ENCODE measurements at places on chromosomes 6 and 20. TPM values are rescaled to one million over a fixed set of nuclear protein-coding genes. Genes with fewer than 3 reads are reported as not detected.

Gene C2
- 311 TPM for total RNA-seq

Gene TPD52L1
- total RNA-seq, result 15.6 TPM

Gene SLC22A7
- total RNA-seq, result not detected

Gene THBD
- 77.6 TPM for total RNA-seq

Gene NOP56
- 84.9 TPM for total RNA-seq

Gene MATN4
- total RNA-seq, result not detected

Gene KCNK16
- total RNA-seq, result not detected

Gene APCDD1L
- total RNA-seq, result not detected

- H3K36me3 ChIP-seq, result no peaks in the 10 kb centered on the region
- DNase-seq, result no peak
- H3K4me3 ChIP-seq, result no peak overlapping the region
Measured at GRCh38 chr6:113529196-113529595, 327.9 kb upstream of the MARCKS start.

- no peak overlapping the region for H3K4me3 ChIP-seq
- no peaks in the 10 kb centered on the region for H3K27me3 ChIP-seq
- no peak overlapping the region for H3K27ac ChIP-seq
- no peaks in the 10 kb centered on the region for H3K4me1 ChIP-seq
- DNase-seq, result no peak
Measured at GRCh38 chr6:87391334-87391733, 16.4 kb upstream of the CFAP206 start.

DNA sequence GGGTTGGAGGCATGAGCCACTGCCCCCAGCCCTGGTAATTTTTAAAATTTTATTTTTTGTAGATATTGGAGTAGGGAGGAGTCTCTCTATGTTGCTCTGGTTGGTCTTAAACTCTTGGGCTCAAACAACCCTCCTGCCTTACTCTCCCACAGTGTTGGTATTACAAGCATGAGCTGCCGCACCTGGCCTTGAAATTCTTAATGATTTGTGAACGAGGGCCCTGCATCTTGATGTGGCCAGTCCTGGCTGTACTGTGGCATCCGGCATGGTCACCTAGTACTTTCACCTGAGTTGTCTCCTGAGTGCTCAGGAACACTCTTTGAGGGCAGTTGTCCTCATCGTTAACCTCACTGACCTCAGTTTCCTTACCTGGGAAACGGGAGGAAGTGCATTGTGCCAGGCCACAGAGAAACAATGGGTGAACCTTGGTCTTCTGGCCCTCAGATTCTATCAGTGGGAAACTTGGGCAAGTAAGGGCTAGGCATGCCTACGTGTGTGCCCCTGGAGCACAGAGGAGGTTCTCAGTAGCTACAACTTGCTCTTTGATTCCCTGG, 19.5 kb downstream of the CEBPB start:
- no peaks in the 10 kb centered on the region for H3K36me3 ChIP-seq
- H3K4me1 ChIP-seq, result peaks cover 4% of the 10 kb centered on the region
- no peak overlapping the region for H3K27ac ChIP-seq
- peak; percentile 8 for DNase-seq
- no peak overlapping the region for H3K4me3 ChIP-seq

DNA sequence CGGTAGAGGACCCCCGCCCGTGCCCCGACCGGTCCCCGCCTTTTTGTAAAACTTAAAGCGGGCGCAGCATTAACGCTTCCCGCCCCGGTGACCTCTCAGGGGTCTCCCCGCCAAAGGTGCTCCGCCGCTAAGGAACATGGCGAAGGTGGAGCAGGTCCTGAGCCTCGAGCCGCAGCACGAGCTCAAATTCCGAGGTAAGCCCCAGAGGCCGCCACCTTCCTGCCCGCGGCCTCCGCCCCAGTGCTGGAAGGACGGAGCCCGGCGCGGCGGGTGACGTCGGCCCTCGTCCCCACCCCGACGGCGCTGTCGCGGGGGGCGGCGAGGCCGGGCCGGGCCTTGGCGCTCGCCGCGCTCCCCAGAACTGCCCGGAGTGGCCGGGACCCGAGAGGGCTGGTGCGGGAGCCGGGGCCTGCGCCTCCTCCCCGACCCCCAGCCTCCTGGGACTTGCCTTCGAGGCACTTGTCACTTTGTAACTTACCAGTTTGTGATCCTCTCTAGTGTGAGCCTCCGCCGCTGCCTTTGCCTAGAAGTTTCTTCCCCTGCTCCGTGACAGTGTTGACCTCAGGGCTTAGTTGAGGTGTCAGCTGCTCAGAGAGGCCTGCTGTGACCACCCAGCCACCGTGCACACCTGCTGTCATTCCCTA, 417 bp downstream of the VAPB start:
- H3K27ac ChIP-seq, result peak overlapping the region; percentile 95
- H3K27me3 ChIP-seq, result no peaks in the 10 kb centered on the region
- peak overlapping the region; percentile 87 for H3K4me3 ChIP-seq
- peaks cover 31% of the 10 kb centered on the region for H3K4me1 ChIP-seq

DNA sequence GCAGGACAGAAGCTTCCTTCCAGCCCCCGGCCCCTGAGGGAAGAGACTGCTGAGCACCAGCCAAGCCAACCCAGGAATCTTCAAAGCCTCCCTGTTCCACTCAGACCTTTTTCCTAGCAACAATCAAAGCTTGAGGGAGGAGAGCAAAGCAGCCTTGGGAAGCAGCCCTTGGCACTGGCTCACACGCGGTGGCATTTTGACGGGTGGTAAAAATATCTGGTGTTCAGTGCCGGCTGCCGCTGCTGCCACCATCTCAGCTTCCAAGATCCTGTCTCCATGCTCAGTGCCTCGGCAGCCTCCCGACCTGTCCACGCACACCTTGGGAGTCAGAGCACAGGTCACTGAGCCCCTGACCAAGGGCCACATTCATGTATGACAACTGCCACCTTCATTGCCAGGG, 170.1 kb downstream of the LRFN2 start:
- DNase-seq, result no peak
- H3K4me3 ChIP-seq, result no peak overlapping the region
- H3K27ac ChIP-seq, result no peak overlapping the region

- H3K27me3 ChIP-seq, result no peaks in the 10 kb centered on the region
- DNase-seq, result no peak
- H3K27ac ChIP-seq, result no peak overlapping the region
- H3K4me1 ChIP-seq, result no peaks in the 10 kb centered on the region
Measured at GRCh38 chr6:43658161-43658560, 13.3 kb downstream of the RSPH9 start.

GRCh38 chr20:31919410-31920155, 32.3 kb downstream of the PDRG1 start:
- DNase-seq, result no peak
- H3K36me3 ChIP-seq, result no peaks in the 10 kb centered on the region
- no peak overlapping the region for H3K4me3 ChIP-seq
- H3K27me3 ChIP-seq, result peaks cover 10% of the 10 kb centered on the region

GRCh38 chr6:22956029-22956681, 386.8 kb downstream of the HDGFL1 start:
- H3K27ac ChIP-seq, result no peak overlapping the region
- no peak overlapping the region for H3K4me3 ChIP-seq
- no peaks in the 10 kb centered on the region for H3K27me3 ChIP-seq

DNA sequence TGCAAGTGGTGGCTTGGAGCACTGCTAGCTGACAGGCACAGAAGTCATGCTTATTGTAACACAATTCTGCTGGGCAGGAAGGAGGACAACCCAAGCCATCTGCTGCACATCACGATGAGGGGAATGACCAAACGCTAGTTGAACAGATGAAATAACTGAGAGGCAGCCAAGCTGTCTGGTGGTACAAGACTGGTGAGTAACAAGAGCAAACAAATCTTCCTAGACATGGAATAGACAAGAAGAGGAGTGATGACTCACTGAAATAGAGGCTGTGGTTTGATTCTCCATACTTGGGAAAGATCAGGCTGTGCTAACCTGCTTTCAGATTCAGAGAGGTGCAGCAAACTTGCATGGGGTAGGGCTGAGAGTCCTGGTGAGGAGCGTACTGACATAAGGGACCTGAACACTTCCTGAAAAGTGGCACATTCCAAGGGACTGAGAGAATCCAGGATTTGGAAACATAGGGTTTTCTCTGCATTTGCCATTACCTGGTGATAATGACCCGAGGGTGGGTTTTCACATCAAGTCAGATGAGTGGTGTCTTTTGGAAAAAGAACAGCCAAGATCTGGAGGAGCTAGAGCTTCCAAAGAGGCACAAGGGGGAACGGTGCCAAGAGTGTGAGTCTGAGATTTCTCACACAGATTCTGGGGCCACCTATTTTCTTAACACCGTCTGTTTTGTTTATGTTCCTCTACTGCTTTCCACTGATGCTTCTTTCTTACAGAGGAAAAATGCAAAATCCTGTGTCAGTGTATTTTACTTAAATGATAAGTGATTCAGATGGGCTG, 60.0 kb downstream of the PRL start:
- no peaks in the 10 kb centered on the region for H3K4me1 ChIP-seq
- H3K27ac ChIP-seq, result no peak overlapping the region
- H3K36me3 ChIP-seq, result no peaks in the 10 kb centered on the region
- no peak overlapping the region for H3K4me3 ChIP-seq

GRCh38 chr6:149384464-149384863, 15.6 kb upstream of the SUMO4 start:
- no peaks in the 10 kb centered on the region for H3K4me1 ChIP-seq
- peaks cover 38% of the 10 kb centered on the region for H3K36me3 ChIP-seq
- H3K4me3 ChIP-seq, result no peak overlapping the region
- no peak overlapping the region for H3K27ac ChIP-seq

DNA sequence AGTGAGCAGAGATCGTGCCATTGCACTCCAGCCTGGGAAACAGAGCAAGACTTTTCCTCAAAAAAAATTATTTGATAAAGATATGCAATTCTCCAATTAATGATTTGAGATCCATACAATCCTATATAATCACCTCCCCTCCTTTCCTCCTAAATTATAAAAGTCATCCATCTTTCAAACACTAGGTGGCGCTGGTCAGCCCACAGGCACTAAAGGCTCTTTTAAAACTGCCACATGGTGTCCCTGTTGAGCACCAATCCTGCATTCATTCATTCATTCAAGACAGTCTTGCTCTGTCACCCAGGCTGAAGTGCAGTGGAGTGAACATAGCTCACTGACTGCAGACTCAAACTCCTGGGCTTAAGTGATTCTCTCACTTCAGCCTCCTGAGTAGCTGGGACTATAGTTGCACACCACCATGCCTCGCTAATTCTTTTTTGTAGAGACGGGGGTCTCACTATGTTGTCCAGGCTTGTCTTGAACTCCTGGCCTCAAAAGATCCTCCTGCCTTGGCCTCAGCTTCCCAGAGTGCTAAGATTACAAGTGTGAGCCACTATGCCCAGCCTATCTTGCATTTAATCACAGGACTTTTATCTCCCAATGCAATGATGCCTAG, 58.7 kb upstream of the SLC2A12 start:
- H3K4me3 ChIP-seq, result no peak overlapping the region
- DNase-seq, result no peak
- H3K36me3 ChIP-seq, result no peaks in the 10 kb centered on the region
- peaks cover 3% of the 10 kb centered on the region for H3K27me3 ChIP-seq
- no peaks in the 10 kb centered on the region for H3K4me1 ChIP-seq

GRCh38 chr20:16078172-16078898, 494.9 kb downstream of the KIF16B start:
- H3K36me3 ChIP-seq, result no peaks in the 10 kb centered on the region
- H3K4me3 ChIP-seq, result no peak overlapping the region
- H3K27ac ChIP-seq, result no peak overlapping the region
- H3K4me1 ChIP-seq, result no peaks in the 10 kb centered on the region
- no peaks in the 10 kb centered on the region for H3K27me3 ChIP-seq
- no peak for DNase-seq

DNA sequence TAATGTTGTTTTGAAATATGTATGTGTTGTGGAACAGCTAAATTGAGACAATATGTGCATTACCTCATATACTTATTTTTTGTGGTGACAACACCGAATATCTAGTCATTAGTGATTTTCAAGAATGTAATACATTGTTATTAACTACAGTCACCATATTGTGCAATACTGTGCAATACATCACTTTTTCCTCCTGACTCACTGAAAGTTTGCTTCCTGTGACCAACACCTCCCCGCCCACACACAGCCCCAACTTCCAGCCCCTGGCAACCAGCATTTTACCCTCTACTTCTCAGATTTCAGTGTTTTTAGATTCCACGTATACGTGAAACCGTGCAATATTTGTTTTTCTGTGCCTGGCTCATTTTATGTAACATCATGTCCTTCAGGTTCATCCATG, 627.9 kb downstream of the PRKN start:
- peak; percentile 79 for DNase-seq
- no peaks in the 10 kb centered on the region for H3K4me1 ChIP-seq
- H3K36me3 ChIP-seq, result no peaks in the 10 kb centered on the region
- no peaks in the 10 kb centered on the region for H3K27me3 ChIP-seq

- no peak overlapping the region for H3K27ac ChIP-seq
- H3K4me1 ChIP-seq, result peaks cover 15% of the 10 kb centered on the region
- no peaks in the 10 kb centered on the region for H3K36me3 ChIP-seq
- no peak for DNase-seq
- no peak overlapping the region for H3K4me3 ChIP-seq
- no peaks in the 10 kb centered on the region for H3K27me3 ChIP-seq
Measured at GRCh38 chr6:161233986-161234661, 39.7 kb downstream of the AGPAT4 start.

DNA sequence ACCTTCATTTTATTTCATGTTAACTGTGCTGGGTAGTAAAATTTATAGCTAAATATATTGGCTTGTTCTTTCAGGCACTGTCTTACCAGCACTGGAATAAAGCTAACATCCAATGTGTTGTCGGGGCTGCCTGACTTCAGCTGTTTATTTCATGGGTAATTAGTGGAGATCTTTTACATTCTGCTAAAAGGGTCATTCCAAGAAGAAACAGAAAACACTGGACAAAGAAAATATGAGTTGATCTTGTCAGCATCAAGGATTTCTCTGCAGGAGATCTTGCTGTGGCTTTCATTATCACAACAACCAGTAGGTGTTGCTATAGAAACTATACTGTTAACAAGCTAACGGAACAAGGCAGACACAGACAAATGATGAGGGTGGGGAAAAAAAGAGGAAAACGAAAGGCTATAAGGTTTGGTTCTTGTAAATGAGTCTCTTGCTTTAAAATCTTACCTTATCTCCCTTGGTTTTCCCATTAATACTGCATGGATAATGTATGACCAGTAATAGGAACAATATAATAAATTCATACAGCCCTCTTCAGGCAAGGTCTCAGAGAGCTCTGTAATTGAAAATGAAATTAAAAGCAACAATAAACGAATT, 206.8 kb downstream of the SIM1 start:
- no peak overlapping the region for H3K4me3 ChIP-seq
- no peaks in the 10 kb centered on the region for H3K27me3 ChIP-seq
- H3K27ac ChIP-seq, result no peak overlapping the region
- H3K36me3 ChIP-seq, result no peaks in the 10 kb centered on the region

- peaks cover 10% of the 10 kb centered on the region for H3K4me1 ChIP-seq
- no peak overlapping the region for H3K4me3 ChIP-seq
- H3K27me3 ChIP-seq, result no peaks in the 10 kb centered on the region
Measured at GRCh38 chr6:24991810-24992467, 56.2 kb upstream of the RIPOR2 start.
